M059J (cell line): ENCODE measurements at places on chromosomes 11 and 22.
A peak's percentile ranks its signal among the peaks of the same experiment; 100 is the strongest.

GRCh38 chr11:65654375-65655349, 8.1 kb downstream of the RELA start:
- DNase-seq, result no peak

GRCh38 chr11:42171046-42171445, 711.6 kb upstream of the LRRC4C start:
- DNase-seq, result no peak

DNA sequence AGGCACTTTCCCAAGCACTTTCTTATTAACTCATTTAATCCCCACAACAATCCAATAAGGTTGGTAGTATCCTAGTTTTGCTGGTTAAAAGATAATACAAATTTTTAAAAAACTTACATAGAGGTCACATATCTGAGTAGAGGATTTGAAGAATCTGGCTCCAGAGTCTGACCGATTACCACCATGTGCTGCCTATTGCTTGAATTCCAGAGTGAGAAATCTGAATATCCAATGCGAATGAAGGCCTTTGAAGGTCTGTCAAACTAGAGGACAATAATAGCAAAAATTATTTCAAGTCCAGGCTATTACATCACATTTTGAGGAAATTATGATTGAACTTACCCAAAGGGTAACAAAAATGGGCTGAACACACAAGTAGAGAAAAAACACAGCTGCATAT, 77.8 kb upstream of the BIRC3 start:
- no peak for DNase-seq

DNA sequence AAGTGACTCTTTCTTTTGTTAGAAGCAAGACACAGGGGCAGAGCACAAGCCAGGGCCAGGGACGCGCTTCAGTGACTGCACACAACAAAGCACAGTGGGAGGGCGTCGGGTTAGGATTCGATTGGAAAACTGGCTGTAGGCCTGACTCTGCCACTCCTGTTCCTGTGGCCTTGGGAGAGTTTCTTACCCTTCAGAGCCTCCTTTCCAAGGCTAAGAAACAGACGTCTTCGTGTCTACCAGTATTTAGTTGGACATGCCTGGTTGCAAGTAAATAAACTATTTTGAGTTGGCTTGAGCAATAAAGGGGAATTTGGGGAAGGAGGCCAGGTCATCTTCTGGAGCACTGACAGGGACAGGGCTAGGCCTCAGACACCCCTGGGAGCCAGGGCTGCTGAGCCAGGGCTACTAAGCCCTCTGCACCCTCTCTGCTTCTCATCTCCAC, 549.1 kb downstream of the INSC start:
- DNase-seq, result no peak

- DNase-seq, result peak; percentile 6
These were observed 328.3 kb downstream of the FAT3 start for GRCh38 chr11:92552942-92553341.

DNA sequence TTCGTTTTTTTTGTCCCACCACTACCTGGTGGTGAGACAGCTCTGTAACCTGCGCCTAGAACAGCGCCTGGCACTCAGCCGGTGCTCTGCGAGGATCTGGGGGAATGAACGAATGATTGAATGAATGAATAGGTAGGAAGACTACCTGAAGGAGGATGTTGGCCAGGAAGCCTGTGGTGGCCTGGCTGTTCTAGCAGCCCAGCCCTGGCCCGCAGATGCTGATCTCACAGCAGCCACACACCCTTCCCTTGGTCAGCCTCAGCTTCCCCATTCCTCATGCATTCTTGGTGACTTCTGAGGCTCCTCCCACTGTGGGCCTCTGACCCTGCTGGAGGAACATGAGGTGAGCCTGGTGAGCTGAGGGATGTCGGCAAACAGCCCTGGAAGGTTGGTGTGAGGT, 3.7 kb downstream of the TRPM5 start:
- DNase-seq, result no peak

DNA sequence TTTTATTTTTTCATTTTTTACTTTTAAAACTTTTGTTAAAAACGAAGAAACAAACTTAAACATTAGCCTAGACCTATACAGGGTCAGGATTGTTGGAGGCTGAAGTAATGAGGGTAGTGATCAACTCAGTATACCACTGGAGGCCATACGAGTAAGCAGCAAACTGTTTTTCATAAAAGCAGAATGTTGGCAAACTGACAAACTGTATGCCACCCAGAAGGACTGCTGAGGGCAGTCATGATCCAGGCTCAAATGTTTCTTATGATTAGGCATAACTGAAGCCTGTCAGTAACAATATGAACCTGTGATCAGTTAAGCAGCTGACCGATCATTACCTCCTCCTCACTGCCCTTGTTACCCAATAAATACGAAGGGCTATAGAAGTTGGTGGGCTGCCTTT, 10.2 kb upstream of the SC5D start:
- DNase-seq, result peak; percentile 43

DNA sequence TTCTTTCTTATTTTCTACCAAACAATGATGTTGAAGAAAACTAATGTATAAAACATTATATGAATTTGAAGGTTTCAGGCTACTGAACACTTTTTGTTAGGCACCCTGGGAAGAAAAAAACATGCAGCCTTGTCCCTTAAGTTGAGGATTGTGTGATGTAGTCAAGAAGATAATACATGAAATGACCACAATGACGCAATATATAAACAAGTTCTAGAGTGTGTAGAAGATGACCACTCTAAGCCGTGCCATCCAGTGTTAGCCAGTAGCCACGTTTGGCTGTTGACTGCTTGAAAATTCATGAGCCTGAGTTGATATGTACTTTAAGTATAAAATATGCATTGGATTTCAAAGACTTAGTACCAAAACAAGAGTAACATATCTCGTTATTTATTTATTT, 16.2 kb downstream of the SWAP70 start:
- peak; percentile 18 for DNase-seq

- peak; percentile 3 for DNase-seq
These were observed 418.6 kb downstream of the FAM181B start for GRCh38 chr11:82315093-82315492.

GRCh38 chr11:36037031-36037430, 93.2 kb downstream of the LDLRAD3 start:
- peak; percentile 73 for DNase-seq

- no peak for DNase-seq
These were observed 659.9 kb upstream of the LUZP2 start for GRCh38 chr11:23836981-23837380.

- no peak for DNase-seq
These were observed 94.8 kb downstream of the PICALM start for GRCh38 chr11:85974122-85974521.

DNA sequence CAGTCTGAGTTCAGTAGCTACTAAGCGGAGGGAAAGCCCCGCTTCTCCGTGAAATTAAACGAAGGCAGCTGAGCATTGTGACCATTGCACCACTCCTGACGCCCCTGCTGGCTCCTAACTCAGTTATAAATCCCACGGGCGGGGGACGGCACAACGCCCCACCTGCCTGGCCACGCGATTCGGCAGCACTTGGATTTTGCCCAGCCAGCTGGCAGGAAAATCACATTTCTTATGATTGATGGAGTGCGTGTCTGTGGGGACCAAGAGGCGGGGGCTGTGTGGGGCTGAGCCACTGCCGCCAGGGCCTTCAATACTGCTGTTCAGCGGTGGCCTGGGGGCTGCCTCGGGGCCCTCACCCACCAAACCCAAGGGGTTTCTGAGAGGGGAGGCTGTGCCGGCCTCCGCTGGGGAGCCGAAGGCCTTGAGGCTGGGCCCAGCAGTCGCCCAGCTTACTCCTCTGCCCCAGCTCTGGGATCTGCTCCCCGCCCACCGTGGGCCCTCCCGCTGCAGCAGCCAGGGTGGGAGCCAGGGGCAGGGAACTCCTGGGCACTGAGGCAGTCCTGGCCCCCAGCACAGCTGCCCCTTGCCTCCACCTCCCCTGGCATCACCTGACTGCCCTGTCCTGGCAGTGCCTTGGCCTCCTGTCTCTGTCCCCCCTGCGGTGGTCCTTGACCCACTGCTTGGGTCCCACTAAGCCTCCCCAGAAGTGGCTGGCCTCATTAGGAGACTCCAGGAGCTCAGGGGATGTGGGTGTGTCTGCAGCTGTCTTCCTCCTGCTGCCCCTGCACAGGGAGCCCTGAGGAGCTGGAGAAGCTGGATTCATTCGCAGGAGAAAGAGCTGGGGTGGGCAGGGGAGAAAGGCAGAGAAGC, 30.7 kb downstream of the SHISAL1 start:
- DNase-seq, result no peak

GRCh38 chr22:20131597-20131858, at the start of gene ZDHHC8:
Gene ZDHHC8 (plus strand): TSS chr22:20131804. CDS start chr22:20131948, 144 bp downstream.
- no peak for DNase-seq

DNA sequence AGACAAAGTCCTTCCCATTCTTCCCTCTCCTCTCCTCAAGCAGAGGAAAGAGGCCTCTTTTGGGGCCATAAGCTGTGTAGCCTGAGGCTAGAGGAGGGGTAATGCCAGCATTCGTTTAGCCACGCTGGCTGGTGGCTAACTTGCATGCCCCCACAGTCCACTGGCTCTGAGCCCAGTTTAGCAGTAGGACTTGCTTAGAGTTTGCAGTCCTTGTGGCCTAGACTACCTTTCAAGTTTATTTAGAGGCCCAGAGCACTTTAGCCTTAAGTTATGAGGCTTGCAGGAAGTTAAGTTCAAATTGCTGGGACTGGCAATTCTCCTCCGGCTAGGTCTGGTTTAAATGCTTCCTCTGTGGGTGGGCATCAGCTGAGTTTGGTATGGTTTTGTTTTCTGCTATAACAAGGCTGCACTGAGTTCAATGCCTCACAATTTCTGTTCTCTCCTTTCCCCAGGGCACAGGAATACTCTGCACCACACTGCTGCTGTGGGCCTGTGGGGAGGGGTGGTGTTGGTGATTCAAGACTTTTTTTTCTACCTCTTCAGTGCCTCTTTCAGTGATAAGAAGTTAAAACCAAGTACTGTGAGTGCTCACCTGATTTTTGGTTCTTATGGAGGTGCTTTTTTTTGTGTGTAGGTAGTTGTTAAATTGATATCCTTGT, 281.0 kb upstream of the C11orf87 start:
- DNase-seq, result peak; percentile 90

- DNase-seq, result no peak
These were observed 2.1 kb upstream of the NEAT1 start for GRCh38 chr11:65420506-65420905.

GRCh38 chr11:63768237-63769041, at the start of gene ZFTA:
Gene ZFTA (minus strand): TSS chr11:63768775. CDS start chr11:63768622, 153 bp downstream.
- peak; percentile 63 for DNase-seq

GRCh38 chr11:122816761-122817520, 21.4 kb upstream of the CRTAM start:
- no peak for DNase-seq

- DNase-seq, result no peak
These were observed 24.9 kb downstream of the CLPB start for GRCh38 chr11:72409458-72409857.

GRCh38 chr11:86668929-86669328, 3.5 kb downstream of the ME3 start:
- no peak for DNase-seq

- DNase-seq, result no peak
These were observed 1430.5 kb downstream of the TBC1D22A start for GRCh38 chr22:48192920-48193319.

- DNase-seq, result no peak
These were observed 27.3 kb upstream of the TMEM86A start for GRCh38 chr11:18671246-18671645.

DNA sequence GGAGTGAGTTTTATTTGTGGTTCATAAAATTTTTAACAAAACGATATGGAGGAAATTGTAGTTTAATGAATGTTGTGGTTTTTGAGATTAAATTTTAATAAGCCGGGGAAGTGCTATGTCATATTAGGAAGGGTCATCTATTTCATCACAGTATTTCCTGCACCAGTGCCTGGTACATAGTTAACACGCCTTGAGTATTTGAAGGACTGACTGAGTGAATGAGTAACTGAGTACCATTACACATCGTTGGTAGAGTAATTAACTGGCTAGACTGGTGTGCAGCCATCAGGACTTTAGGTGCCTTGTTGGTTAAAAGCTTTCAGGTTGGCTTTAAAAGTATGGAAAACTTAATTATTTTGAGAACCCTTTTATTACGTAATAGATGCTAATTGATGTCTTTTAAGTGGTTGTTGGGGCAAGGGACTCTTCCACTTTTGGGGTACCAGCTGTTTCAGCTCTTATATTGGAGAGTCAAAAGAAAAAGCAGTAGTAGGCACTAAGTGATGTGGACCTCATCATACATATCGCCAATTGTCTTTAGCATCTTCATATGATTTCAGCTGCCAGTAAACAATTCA, 101.8 kb downstream of the DDX10 start:
- DNase-seq, result no peak

DNA sequence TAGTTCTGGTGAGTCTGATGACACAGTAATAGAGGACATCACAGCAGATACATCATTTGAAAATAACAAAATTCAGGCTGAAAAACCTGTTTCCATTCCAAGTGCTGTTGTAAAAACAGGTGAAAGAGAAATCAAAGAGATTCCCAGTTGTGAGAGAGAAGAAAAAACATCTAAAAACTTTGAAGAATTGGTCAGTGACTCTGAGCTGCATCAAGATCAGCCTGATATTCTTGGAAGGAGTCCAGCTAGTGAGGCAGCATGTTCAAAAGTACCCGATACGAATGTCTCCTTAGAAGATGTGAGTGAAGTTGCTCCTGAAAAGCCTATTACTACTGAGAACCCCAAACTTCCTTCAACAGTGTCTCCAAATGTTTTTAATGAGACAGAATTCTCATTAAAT, 38.7 kb downstream of the RTN3 start:
- DNase-seq, result no peak

DNA sequence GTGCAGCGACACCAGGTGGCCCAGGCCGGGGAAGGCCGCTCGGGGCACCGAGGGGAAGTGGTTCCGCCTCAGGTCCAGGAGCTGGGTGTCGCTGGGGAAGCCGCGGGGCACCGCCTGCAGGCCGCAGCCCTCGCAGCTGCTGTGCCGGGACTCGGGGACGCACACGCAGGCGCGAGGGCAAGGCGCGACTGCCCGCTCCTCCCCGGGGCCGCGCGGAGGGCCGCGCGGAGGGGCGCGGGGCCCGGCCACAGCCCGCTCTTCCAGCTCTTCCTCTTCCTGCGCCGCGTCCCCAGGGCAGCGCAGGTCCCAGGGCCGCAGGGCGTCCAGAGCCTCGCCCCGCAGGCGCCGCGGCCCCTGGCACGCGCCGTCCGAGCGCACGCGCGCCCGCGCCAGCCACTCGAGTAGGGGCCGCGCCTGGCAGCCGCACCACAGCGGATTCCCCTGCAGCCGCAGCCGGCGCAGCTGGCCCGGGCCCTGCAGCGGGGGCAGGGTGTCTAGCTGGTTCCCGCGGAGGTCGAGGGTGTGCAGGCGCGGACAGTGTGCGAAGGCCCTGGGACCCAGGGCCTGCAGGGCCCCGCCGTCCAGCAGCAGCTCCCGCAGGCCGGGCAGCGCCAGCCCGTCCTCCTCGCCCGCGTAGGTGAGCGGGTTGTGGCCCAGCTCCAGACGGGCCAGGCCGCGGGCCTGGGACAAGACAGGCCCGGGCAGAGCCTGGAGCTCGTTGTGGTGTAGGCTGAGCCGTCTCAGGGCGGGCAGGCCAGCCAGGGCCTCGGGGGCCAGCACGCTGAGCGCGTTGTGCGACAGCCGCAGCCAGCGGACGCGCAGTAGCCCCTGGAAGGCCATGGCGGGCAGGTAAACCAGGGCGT, 2.8 kb downstream of the CHADL start:
- DNase-seq, result no peak

- DNase-seq, result no peak
These were observed 65.7 kb upstream of the KCNQ1OT1 start for GRCh38 chr11:2765491-2765890.
